ENCODE measurements at places on chromosomes 4 and X.

GRCh38 chr4:31107362-31107761 lies 387.2 kb downstream of the PCDH7 start:
- no peak for DNase-seq

GRCh38 chrX:44596277-44596676 lies 53.6 kb upstream of the FUNDC1 start:
- peak; percentile 13 for DNase-seq

DNA sequence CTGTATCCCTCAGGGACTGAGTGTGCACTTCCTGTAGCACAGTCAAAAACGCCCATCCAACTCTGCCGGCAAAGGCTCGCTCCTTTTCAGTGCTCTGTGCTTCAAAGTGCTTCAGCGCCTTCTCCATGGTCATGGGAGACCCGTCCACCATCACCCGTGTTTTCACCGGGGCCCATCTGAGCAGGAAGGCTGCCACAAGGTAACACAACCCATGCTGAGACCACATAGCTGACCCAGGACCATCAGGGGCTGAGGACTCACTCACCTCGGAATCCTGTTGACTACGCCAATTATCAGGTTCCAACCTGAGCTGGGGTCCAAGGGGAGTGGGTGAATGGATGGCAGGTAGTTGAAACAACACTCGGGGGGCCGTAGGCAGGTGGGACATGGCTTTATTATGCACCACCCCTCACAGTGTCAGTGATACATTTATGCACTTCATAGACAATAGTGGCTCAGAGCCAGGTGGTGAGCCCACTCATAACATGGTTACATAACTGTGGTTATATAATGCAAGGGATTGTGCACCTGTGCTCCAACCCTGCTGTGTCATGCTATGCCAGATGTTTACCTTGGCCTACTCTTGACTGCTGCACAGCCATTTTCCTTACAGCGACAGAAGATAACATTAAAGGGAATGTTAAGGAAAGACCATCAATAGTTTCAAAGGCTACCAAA lies 227.8 kb downstream of the ADGRL3 start:
- DNase-seq, result no peak

GRCh38 chrX:33195698-33196097 lies 15.7 kb downstream of the DMD start:
- no peak for DNase-seq

DNA sequence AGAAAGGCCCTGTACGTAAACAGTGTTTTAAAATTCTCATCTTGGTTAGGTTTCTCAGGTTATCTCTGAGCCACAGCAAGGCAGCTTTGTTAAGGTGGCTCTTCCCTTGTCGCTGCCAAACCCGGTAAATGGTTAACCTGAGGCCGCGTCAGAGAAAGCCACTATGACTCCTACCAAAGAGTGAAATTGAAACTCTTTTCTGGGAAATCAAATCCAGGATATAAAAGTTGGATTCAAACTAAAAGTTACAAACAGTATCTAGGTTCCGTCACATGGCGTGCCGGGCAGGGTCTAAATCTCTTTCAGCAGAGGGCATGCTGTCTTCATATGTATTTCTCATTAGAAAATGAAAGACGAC lies 433 bp downstream of the MMAA start:
- DNase-seq, result no peak

Measured in KBM-7 (cell line).